ENCODE measurements at places on chromosomes 6 and 20. TPM values are rescaled to one million over a fixed set of nuclear protein-coding genes. Genes with fewer than 3 reads are reported as not detected.

- DNase-seq = no peak
These were observed 4.2 kb upstream of the PARD6B start for GRCh38 chr20:50726955-50727791.

- DNase-seq = no peak
These were observed 2.8 kb upstream of the BTN3A3 start for GRCh38 chr6:26437550-26437949.

The ZNF337 gene
- total RNA-seq = 14.2 TPM

The TDRD6 gene
- 0.04 TPM for total RNA-seq

DNA sequence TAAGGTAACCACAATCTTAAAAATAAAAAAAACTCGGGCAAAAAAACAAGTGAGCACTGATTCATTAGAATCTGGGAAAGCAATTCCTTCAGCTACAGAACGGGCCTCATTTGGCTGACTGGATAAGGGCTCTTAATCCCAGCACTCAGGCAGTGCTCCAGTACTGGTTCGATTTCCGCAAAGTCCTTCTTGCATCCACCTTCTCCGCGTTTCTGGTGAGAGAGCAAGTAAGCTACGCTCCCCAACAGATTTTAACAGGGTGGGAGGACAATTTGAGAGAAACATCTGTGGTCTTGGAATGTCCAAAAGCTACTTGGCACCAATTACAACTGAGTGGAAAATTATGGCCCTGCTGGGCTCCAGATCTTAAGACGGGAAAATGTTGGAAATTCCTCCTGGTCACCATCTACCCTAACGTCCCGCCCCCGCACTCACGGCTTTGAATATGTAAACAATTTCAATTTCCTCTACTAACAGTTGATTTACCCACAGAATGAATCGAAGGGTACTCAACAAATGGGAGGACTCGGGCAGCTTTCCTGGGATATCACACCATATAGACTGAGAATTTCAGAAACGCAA, 18.1 kb upstream of the ZSCAN9 start:
- DNase-seq = no peak

DNA sequence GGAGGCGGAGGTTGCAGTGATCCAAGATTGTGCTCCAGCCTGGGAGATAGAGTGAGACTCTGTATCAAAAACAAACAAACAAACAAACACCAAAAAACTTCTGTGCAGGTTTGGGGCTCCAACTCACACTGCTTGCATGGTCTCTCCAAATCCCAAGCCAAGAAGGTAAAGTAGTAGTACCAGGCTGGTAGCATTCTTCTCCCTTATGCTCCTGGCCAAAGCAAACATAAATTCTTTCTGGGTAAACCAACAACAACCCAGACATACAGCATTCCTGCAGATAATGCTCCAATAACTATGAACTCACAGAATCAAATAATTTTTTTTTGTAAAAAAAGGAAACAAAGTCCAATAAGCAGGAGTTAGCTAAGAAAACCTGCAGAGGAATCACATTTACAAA, 57.8 kb upstream of the KLHL31 start:
- no peak for DNase-seq

The HLA-G gene
- total RNA-seq = not detected

The POM121L2 gene
- total RNA-seq = not detected

The TP53TG5 gene
- not detected for total RNA-seq

GRCh38 chr6:87118054-87118453, 23.1 kb upstream of the CGA start:
- DNase-seq = no peak

The SLX4IP gene
- total RNA-seq = 2.8 TPM

GRCh38 chr6:128710315-128710714, 172.6 kb upstream of the LAMA2 start:
- no peak for DNase-seq

The CRNKL1 gene
- total RNA-seq = 22.7 TPM

GRCh38 chr6:18326001-18326400, 61.1 kb upstream of the RNF144B start:
- no peak for DNase-seq

GRCh38 chr6:157224178-157224950, 99.0 kb downstream of the TMEM242 start:
- DNase-seq = no peak

DNA sequence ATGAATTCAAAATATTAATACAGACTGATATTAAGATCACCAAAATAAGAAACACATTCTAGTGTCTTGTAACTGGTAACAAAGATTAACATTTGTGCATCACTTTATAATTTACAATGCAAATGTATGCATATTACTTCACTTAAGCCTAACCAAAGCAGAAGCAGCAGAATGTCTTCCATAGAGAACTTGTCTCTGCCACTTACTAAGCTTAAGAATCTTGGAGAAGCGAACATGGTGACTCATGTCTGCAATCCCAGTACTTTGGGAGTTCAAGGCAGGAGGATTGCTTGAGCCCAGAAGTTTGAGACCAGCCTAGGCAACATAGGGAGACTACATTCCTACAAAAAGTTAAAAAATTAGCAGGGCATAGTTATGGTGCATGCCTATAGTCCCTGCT, 18.8 kb downstream of the AK9 start:
- no peak for DNase-seq

The PRL gene
- total RNA-seq = not detected

GRCh38 chr20:3092611-3093379, 8.3 kb upstream of the AVP start:
- DNase-seq = no peak

The NXT1 gene
- total RNA-seq = 43.4 TPM

DNA sequence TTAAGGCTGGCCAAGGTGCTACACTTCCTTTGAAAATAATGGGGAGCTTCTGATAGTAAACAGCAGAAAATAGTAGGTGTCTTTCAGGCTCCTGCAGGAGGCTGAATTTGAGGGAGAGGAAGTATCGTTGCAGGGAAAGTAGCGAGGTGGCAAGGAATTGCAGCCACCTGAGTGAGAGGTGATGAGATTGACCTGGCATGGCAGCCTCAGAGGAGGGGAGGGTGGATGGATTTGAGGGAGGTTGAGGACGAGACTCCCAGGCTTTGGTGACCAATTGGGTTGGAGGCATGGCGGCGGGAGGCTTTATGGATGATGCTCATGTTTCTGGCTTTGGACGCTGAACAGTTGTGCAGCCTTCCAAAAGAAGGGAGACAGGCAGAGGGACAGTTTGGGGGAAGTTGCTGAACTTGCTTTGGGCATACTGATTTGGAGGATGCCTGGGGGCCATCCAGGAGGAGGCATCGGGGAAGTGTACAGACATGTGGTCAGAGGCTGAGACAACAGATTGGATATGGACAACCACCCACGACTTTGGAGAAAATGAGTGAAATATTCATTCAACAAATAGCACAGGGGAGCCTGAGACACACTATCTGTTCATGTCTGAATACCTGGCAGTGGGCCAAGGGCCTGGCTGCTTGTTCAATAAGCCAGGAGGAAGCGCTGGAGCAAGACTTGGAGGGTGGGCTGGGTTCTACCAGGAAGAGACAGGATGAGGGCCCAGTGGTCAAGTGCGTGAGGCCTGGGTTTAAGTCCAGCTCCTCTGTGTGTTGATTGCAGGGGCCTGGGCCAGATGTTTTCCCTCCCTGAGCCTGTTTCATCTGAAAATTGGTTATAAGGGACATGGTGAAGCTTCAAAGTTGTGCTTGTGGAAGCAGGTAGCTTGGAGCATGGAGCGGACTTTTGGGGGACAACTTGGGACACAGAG, 113.2 kb downstream of the CEBPB start:
- DNase-seq = peak; percentile 17

The WFDC2 gene
- total RNA-seq = not detected

GRCh38 chr6:33375143-33375671, 16.4 kb upstream of the KIFC1 start:
- DNase-seq = peak; percentile 17

GRCh38 chr20:38450412-38450975, 15.4 kb upstream of the SNHG17 start:
- peak; percentile 63 for DNase-seq

- DNase-seq = no peak
These were observed 95.3 kb downstream of the TTLL2 start for GRCh38 chr6:167420177-167420576.

The CGAS gene
- total RNA-seq = 4.8 TPM

DNA sequence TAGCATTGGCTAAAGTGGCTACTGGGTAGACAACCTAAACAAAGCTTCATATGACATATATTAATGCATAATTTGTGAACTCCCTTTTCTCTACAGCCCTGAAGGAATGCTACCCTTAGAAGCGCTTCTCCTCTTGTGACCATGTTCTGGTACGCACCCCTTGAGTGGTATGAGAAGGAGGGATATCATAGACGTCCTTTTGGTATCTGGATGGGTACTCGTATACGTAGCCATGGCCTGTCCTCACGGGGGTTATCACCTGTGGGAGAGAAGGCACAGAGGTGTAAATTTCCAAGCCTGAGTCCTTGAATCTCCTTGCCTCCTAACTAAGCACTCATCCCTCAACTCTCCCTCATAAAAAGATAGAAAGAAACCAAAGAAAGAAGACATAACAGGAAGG, 39.0 kb downstream of the NEDD9 start:
- no peak for DNase-seq

The HFE gene
- total RNA-seq = 3.3 TPM

The ASIP gene
- total RNA-seq = not detected

- DNase-seq = no peak
These were observed 88.6 kb upstream of the CDYL start for GRCh38 chr6:4687656-4687988.

DNA sequence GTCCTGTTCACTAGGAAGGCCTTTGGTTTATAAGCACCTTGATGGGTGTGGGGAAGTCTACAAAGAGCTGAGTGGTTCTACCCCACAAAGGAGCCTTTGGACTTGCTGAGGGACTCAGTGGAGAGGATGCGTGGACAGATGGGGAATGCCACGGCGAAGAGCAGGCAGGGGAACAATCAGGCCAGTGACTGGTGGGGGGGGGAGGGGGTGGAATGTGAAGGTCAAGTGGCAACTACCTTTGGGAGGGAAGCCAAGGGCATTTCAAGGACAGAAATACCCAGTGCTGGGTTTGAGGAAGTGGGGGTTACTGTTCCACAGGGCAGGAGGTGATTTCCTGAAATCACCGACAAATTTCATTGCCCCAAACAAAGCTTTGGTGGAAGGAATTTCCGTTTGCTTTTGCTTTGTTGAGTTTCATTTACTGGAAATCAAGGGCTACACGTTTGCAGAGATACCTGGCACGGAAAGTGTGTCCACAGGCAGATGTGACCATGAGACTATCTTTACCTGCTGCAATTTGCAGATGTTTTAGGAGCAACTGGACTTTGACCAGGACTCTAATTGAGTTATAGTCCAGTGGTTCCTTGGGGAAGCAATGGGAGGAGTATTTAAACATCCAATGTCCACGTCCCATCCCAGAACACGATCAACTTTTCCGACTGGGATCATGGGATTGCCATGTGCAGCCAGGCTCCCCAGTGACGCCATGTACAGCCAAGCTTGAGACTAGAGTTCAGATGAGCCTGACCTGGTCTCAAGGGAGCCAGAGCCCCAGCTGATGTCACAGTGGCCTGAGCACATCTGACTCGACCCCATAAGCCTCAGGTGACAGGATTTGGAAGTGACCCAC, 8.0 kb downstream of the CST3 start:
- no peak for DNase-seq

The EYA4 gene
- not detected for total RNA-seq

DNA sequence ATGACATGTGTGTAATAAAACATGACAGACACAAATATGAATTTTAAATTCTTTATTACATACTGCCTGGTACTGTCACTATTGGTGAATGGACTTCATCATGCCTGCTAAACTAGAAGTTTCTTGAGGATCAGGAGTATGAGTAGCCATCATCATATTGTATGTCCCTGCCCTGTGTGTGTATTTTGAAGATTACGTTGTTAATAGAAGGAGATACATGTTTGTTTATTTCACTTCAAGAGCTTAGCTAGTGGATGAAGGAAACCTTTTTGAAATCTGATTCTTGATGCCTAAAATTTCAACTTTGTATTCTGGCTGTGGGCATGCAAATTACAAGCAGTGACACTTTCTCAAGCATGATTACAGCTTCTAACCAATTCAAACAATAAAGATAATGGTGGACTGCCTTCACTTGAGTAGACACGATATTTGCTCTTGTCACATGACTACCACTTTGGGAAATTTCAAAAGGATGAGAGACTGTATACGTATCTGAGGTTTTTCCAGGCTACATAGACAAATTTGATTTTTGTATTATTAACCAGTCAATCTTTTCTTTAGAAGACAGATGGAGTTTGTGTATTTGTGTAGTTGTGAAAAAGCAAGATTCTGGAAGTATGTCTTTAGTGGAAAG, 3.5 kb downstream of the TBPL1 start:
- DNase-seq = no peak

- no peak for DNase-seq
These were observed 47.4 kb downstream of the STK38 start for GRCh38 chr6:36499918-36500317.

- no peak for DNase-seq
These were observed 36.2 kb upstream of the CDYL start for GRCh38 chr6:4740032-4740431.

GRCh38 chr6:29791786-29792122, 35.9 kb upstream of the HLA-G start:
- DNase-seq = no peak

The OTOR gene
- total RNA-seq = not detected

- DNase-seq = no peak
These were observed 4.9 kb downstream of the CLIC5 start for GRCh38 chr6:46010771-46011170.

The SLC25A27 gene
- total RNA-seq = 0.66 TPM

DNA sequence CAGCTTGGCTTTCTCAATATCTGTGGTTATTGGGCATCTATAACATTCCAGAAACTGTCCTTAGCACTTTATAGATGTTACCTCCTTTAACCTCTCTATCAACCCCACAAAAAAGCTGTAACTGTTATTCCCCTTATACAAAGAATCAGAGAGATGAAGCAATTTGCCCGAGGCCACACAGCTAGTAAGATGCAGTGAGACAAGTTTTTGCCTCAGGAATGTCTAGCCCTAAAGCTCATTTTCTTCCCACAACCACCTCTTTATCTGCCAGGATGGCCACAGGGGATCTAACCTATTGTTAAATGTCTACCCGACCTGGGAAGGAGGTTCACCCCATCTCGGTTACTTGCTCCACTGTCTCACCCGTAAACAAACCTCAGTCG, 31.9 kb upstream of the TCP11 start:
- no peak for DNase-seq

The LINC00237 gene
- not detected for total RNA-seq

The CLVS2 gene
- total RNA-seq = not detected

Data from pulmonary artery endothelial cell (primary cell).